Stimulated activated CD4-positive, alpha-beta T cell treated with anti-CD3 and anti-CD28 coated beads, Interleukin-1b, Interleukin-23, amount 100 ng/mL, for 1 hour (primary cell): ENCODE measurements at places on chromosomes 6 and 20.

DNA sequence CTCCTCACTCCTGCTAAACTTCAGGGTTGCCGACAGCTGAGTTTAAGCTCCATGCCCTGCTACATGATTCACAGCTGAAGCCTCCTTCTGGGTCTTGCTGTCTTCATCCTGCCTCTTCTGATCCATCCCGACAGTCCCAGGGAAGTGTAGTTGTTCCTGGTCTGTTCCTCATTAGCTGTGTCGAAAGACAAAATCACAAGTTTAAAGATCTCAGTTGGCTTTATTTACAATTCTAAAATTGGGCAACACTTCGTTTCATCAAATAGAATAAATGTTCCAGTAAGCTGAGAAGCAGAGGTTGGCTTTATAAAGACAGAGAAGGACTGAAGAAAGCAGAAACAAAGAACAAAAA is 4.1 kb upstream of the SLC2A10 start:
- no peak for DNase-seq

GRCh38 chr20:32481311-32482142 is 103.6 kb downstream of the NOL4L start:
- no peak for DNase-seq

- no peak for DNase-seq
These were observed 35.0 kb upstream of the DSE start for GRCh38 chr6:116335612-116336215.

- DNase-seq: no peak
These were observed 451.2 kb upstream of the JAG1 start for GRCh38 chr20:11124849-11125505.

DNA sequence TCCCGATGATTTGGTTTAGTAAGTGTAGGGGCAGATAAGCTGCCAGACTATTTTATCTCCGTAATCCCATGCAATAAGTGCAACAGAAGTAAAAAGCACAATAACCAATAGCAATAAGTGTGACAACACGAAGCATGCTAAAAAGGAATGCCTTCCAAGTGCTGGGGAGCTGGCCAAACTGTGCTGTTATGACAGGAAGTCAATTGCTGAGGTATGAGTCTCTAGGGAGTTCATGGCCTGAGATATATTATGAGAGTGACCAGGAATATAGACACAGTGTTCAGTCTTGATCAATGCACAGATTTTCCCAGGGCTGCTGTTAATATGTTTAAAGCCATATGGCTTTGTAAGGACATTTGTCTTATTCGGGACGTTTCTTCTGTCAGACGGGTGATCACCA is 10.5 kb upstream of the ANGPT4 start:
- DNase-seq: no peak

GRCh38 chr20:39227416-39227815 is 265.3 kb downstream of the DHX35 start:
- DNase-seq: no peak

- no peak for DNase-seq
These were observed 225.5 kb downstream of the BMP2 start for GRCh38 chr20:6993011-6993410.

DNA sequence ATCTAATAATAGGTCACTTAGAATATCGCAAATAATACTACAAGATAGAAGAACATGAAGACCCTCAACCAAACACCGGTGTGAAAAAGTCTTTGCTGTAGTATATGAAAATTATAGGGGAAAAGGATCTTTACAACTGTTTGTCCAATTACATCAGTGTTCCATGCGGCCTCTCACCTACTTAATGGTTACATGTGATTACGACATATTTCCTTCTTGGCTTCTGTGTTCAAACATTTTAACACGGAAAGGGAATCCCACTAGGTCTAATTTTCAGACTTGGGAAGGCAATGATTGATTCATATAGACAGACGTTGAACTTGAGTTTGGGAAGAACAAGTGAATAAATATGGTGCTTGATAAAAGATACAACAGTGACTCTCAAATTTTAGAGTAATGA is 273.4 kb downstream of the KIF16B start:
- no peak for DNase-seq

GRCh38 chr20:35792740-35793139 is 20.9 kb downstream of the PHF20 start:
- DNase-seq: no peak

DNA sequence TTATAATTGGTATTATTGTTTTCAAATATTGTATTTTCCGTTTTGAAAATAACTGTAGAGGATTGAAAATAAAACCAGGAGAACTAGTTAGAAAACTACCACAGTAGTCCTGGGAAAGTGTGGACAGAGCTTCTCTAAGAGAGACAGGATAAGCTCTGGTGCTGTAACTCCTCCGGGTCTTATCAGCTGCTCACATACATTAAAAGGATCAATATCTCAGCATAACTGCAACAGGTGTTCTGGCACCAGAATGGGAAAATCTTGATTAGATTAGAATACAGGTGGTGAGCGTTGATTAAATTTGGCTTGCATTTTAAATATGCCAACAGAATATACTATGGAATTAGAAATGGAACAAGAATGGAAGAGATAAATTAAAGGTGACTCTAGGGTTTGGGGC is 1138.9 kb upstream of the ADGRB3 start:
- no peak for DNase-seq

DNA sequence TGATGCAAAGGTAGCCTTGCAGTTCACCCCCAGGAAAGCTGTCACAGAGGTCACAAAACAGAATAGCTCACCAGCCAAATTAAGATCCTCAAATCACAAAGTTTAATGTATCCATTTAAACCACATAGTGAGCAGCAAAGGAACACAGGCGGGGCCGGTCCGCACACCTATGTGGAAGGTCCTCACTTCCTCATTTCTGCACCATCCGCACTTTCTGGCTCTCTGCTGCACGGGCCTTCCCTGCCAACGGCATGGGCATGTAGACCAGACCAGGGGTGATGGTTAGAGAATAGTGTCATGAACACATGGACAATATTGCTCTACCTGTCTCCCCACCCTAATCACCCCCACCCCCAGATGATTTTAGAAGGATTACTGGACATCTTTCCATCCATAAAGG is 12.1 kb upstream of the TBXT start:
- no peak for DNase-seq

DNA sequence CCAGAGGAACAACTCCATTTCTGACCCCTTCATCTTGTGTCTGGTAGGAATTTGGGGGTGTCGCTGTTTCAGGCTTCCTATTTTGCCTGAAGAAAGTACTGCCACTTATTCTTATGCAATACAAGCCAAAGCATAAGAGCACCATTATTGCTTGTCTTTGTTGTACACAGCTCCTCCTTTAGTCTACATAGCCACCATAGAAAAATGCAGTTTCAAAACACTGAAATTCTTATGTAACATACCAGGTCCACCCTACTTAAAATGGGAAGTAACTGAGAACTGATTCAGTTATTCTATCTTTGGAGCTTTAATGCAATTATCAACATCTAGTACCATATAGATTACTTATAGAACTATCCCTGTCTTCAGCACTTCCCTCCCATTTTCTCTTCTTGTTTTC is 255.5 kb downstream of the ARHGAP18 start:
- no peak for DNase-seq
